ENCODE measurements at places on chromosomes 6 and 20.

GRCh38 chr6:83062225-83062624 lies 3.4 kb downstream of the UBE3D start:
- no peak for DNase-seq

- peak; percentile 17 for DNase-seq
These were observed 201.3 kb upstream of the EXOC2 start for GRCh38 chr6:894274-894673.

- no peak for DNase-seq
These were observed 255.0 kb upstream of the ZFP64 start for GRCh38 chr20:52446421-52447224.

DNA sequence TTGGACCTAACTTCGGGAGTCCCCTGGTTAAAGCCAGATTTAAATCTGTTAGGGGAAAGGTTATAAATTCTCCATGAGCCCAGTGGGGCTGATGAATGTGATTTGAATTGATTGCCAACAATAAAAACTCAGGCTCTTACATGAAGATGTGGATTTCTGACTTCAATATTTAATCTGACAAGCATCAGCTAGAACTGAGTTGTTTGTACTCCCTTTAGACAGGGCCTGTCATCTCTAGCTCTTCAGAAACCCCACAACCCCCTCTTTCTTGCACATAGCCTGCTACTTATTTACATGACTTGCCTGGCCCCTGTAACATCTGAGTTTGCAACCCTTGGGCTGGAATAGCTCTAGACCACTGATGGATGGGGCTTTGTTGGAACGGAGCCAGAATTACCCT lies 191.6 kb upstream of the PLCB4 start:
- DNase-seq: no peak

GRCh38 chr6:153858529-153858928 lies 180.5 kb upstream of the OPRM1 start:
- DNase-seq: no peak

DNA sequence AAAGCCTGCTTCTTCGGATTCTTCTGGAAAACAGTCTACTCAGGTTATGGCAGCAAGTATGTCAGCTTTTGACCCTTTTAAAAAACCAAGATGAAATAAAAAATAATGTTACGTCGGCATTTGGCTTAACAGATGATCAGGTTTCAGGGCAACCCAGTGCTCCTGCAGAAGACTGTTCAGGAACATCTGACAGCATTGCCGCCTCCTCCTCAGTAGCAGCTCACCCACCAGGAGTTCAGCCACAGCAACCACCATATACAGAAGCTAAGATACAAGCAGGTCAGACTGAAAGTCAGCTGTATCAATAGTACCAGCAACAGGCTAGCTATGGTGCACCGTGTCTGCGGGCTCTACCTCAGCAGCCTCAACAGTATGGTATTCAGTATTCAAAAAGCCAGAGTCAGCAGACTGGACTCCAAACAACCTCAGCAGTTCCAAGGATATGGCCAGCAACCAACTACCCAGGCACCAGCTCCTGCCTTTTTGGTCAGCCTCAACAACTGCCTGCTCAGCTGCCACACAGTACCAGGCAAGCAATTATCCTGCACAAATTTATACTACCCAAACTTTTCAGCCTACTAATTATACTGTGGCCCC lies 51.9 kb downstream of the BTBD9 start:
- no peak for DNase-seq

GRCh38 chr6:3356824-3357420 lies 98.2 kb downstream of the PSMG4 start:
- no peak for DNase-seq

DNA sequence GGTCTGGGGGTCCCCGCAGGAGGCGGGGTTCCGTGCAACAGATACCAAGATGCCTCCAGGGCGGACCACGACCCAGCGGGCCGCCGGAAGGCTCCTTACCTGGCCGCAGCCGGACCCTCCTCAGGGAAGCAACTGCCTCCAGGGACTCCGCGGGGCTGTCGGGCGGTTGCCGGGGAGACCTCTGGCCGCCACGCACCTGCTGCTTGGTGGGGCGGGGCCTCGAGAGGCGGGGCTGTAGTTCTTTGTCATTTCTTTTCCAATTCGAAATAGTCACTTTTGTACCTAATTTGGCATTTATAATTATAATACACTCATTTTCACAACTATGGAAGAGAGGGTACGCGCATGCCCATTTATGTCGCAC lies 647 bp downstream of the AK9 start:
- peak; percentile 77 for DNase-seq

GRCh38 chr20:12289465-12289864 lies 371.8 kb downstream of the BTBD3 start:
- DNase-seq: no peak

DNA sequence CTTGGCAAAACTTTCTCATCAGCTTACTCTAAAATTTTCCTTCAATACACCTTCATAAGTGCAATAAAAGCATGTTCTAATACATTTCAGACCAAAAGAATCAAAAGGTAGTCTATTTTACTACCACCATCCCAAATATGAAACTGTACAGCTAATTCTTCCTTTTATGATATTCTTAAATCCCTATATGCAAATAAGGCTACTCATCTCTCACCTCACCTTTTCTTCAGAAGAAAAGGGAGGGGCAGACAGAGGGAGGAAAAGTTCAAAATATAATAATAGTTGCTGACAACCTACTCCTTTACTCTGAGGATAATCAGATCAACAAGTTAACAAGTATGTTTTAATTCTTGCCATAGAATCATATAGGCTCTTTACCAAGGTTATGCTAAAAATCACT lies 7.4 kb downstream of the C6orf120 start:
- no peak for DNase-seq

- DNase-seq: no peak
These were observed 72.1 kb downstream of the NFATC2 start for GRCh38 chr20:51470499-51470820.

Data from activated T-cell treated with anti-CD3 and anti-CD28 coated beads, Interleukin-2, amount 50 U/mL, for 72 hours (primary cell).